ENCODE measurements at places on chromosomes 7 and 10.

DNA sequence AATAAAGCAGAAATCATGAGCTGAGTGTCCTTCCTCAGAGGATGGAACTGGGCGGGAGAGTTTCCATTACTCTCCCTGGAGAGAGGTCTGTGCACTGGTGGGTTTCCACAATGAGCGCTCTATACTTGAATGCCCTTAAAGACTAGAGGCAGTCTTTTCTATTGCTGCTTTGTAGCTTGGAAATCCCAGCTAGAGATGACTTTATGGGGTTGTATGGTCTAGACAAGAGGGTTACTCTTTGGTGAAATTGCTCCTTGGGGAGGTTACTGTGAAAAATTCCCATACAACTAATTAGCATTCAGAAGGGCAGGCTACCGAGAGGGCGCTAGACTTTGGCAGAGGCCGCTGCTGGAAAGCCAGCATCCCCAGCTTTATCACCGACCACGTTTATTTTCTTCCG, 136.8 kb downstream of the TAX1BP1 start:
- DNase-seq = no peak

GRCh38 chr10:58781873-58782488, 269.3 kb downstream of the BICC1 start:
- no peak for DNase-seq

- no peak for DNase-seq
Measured at GRCh38 chr7:140581411-140581810, 59.2 kb downstream of the DENND2A start.

DNA sequence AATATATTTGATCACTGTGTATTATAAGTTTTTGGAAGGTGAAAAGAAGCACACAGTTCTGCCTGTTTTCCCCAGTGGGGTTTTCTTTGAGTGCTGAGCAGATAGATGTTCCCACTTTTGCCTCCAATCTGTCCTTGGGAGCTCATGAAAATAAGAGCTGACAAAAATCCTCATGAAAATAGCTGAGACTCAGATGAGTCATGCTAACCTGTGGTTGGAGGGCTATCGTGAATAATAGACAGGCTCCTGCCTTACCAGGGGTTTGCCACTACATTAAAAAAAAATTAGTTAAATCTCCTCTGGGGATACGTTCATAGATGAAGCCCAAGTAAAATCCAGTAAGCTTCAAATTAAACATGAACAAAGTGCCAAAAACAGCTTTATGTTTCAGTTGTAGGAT, 10.9 kb upstream of the AOAH start:
- DNase-seq = no peak

All from stimulated activated CD8-positive, alpha-beta memory T cell treated with anti-CD3 and anti-CD28 coated beads, Interleukin-7, amount 100 ng/mL, for 1 hour (primary cell).